ENCODE measurements at places on chromosomes 5 and 9.

GRCh38 chr5:42858031-42858643 lies 46.4 kb upstream of the SELENOP start:
- no peaks in the 10 kb centered on the region for H3K27me3 ChIP-seq
- no peaks in the 10 kb centered on the region for H3K4me1 ChIP-seq
- H3K36me3 ChIP-seq = no peaks in the 10 kb centered on the region
- no peak for DNase-seq
- no peak overlapping the region for H3K27ac ChIP-seq
- H3K4me3 ChIP-seq = no peak overlapping the region

DNA sequence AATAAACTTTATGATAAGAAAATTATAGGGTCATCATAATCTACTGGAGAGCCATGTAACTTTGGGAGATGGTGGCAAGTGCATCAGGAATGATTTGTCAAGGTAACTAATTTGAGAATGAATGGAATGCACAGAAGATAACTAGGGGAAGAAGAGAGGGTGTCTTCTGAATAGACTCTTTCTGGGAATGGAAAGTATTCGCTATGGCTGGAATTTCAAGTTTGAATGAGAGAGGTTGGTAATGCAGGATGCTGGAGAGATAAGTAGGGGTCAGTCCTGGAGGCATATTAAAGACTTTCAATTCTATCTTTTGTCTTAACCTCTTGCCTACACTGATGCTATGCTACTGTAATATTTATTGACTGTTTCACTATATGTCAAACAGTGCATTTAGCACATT lies 714.2 kb downstream of the CETN3 start:
- H3K36me3 ChIP-seq = no peaks in the 10 kb centered on the region
- no peaks in the 10 kb centered on the region for H3K27me3 ChIP-seq
- no peak for DNase-seq
- no peaks in the 10 kb centered on the region for H3K4me1 ChIP-seq
- H3K4me3 ChIP-seq = no peak overlapping the region
- H3K27ac ChIP-seq = no peak overlapping the region

DNA sequence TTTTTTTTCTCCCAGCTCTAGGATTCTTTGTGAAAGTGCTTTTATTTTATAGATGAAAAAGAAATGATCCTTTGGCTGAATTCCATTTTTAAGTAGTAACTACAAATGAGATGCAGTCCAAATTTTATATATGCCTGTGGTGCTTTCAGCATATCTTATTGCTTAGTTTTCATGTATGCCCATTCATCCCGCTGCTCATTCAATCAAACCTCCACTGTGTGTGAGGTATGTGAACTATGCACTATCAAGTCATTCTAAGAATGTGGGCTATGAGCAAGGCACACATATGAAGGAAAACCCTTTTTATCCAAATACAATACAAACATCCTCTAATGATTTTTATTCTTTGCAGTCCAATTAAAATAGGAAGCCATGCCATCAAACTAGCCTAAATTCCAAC lies 1069.1 kb upstream of the DMAC1 start:
- no peak overlapping the region for H3K27ac ChIP-seq
- H3K27me3 ChIP-seq = no peaks in the 10 kb centered on the region
- DNase-seq = no peak
- H3K4me3 ChIP-seq = no peak overlapping the region

DNA sequence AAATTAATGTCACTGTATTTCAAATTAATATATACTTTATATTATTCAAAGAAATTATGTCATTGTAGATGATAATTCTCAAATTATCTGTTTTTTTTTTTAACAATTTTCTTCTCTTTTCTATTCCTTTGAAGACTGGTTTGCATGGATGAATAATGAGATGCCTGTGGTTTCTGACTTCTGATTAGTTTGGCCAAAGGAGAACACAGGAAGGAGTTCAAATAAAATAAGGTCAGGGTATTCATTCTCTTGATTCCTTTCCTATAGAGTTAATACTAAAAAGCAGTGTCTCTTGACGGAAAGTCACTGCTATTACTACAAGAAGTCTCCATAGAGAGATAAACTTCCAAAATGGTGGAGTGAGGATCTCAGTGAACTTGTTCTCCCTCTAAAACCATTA lies 279.6 kb upstream of the FTMT start:
- H3K27me3 ChIP-seq = no peaks in the 10 kb centered on the region
- H3K27ac ChIP-seq = no peak overlapping the region
- H3K4me3 ChIP-seq = no peak overlapping the region
- H3K36me3 ChIP-seq = no peaks in the 10 kb centered on the region

DNA sequence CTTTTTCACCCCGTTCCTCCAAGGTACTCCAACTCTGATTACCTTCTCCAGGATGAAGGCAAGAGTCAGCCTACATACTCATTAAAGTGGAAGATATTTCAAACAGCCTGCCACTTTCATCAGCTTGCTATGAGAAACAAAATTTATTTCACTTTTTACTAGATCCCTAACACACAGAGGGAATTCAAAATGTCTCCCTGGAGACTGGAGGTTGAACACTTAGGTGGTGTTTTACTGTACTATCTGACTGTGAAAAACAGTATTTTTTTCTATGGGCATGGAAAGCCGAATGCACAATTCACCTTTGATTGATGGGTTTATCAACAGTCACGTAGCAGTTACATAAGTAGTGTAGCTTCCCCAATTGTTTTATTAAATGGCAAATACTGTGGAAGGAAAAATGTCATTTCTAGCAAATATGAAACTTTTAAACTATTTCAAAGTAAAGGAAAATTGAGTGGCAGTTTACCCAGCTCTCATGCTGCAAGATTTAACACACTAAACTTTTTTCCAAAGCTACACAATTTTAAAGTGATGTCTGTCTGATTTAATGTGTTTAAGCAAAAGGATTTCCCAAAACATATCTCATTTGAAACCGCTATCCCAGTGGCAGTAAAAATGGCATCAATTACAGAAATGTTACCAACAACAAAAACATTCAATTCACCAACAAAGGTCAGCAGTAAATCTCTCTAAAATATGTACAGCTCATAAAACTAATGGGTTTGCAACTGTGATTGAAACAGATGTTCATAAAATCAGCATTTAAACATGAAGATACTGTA lies 125.0 kb upstream of the TLE4 start:
- no peak overlapping the region for H3K27ac ChIP-seq
- H3K36me3 ChIP-seq = no peaks in the 10 kb centered on the region
- H3K4me1 ChIP-seq = no peaks in the 10 kb centered on the region

- no peaks in the 10 kb centered on the region for H3K4me1 ChIP-seq
- no peaks in the 10 kb centered on the region for H3K27me3 ChIP-seq
- H3K27ac ChIP-seq = no peak overlapping the region
- H3K4me3 ChIP-seq = no peak overlapping the region
These were observed 146.8 kb upstream of the ADAMTSL1 start for GRCh38 chr9:18327121-18327520.

DNA sequence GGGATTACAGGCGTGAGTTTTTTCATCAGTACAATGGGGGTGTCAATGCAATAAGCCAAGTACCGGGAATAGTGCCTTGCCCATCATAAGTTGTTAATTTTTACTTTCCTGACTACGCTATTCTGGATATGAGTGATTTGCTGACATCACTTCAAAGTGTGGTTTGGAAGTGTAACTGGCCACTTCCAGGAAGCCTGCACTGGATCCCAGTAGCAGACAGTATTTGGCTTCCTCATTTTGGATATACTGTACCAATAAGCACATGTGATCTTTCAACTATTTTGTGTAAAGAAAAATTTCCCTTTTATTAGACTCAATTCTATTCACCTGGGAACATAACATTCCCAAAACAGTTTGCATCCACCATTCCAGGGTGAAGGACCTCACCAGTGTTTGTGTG lies 417.7 kb upstream of the KLF4 start:
- H3K36me3 ChIP-seq = no peaks in the 10 kb centered on the region
- no peaks in the 10 kb centered on the region for H3K27me3 ChIP-seq
- H3K4me3 ChIP-seq = no peak overlapping the region

GRCh38 chr9:25442526-25442925 lies 235.7 kb downstream of the TUSC1 start:
- no peak for DNase-seq
- H3K27me3 ChIP-seq = no peaks in the 10 kb centered on the region
- no peaks in the 10 kb centered on the region for H3K4me1 ChIP-seq
- H3K4me3 ChIP-seq = no peak overlapping the region
- H3K36me3 ChIP-seq = no peaks in the 10 kb centered on the region

- H3K4me1 ChIP-seq = no peaks in the 10 kb centered on the region
- H3K36me3 ChIP-seq = no peaks in the 10 kb centered on the region
- H3K27ac ChIP-seq = no peak overlapping the region
- no peaks in the 10 kb centered on the region for H3K27me3 ChIP-seq
These were observed 356.7 kb upstream of the TRPC7 start for GRCh38 chr5:136722086-136722485.

- no peaks in the 10 kb centered on the region for H3K27me3 ChIP-seq
- DNase-seq = no peak
- no peaks in the 10 kb centered on the region for H3K36me3 ChIP-seq
- no peak overlapping the region for H3K4me3 ChIP-seq
- H3K4me1 ChIP-seq = no peaks in the 10 kb centered on the region
These were observed 12.2 kb upstream of the ELL2 start for GRCh38 chr5:95973793-95974325.

DNA sequence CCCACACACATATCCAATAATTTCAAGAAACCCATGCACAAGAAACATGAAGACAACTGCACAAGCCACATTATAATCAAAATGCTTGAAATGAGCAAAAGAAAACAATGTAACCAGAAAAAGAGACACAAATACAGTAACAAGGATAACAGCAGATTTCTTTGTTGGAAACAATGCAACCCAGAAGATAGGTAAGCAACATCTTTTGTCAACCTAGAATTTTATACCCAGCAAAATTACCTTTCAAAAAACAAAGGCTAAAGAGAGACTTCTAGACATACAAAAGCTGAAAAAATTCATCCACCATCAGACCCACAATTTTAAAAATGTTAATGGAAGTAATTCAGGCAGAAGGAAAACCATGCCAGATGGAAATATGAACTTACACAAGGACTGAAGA lies 5.0 kb upstream of the COL23A1 start:
- no peak overlapping the region for H3K4me3 ChIP-seq
- H3K4me1 ChIP-seq = peaks cover 4% of the 10 kb centered on the region
- no peaks in the 10 kb centered on the region for H3K27me3 ChIP-seq
- H3K27ac ChIP-seq = no peak overlapping the region

GRCh38 chr5:170137694-170138214 lies 32.1 kb downstream of the FOXI1 start:
- H3K4me3 ChIP-seq = no peak overlapping the region
- H3K27me3 ChIP-seq = no peaks in the 10 kb centered on the region
- no peaks in the 10 kb centered on the region for H3K36me3 ChIP-seq
- peaks cover 18% of the 10 kb centered on the region for H3K4me1 ChIP-seq

GRCh38 chr9:115353681-115354080 lies 235.7 kb upstream of the TNC start:
- H3K27ac ChIP-seq = no peak overlapping the region
- H3K36me3 ChIP-seq = no peaks in the 10 kb centered on the region
- H3K4me3 ChIP-seq = no peak overlapping the region
- DNase-seq = no peak

GRCh38 chr9:108108280-108108851 lies 618.8 kb upstream of the KLF4 start:
- no peak for DNase-seq
- H3K27me3 ChIP-seq = no peaks in the 10 kb centered on the region
- no peaks in the 10 kb centered on the region for H3K4me1 ChIP-seq
- H3K36me3 ChIP-seq = no peaks in the 10 kb centered on the region

DNA sequence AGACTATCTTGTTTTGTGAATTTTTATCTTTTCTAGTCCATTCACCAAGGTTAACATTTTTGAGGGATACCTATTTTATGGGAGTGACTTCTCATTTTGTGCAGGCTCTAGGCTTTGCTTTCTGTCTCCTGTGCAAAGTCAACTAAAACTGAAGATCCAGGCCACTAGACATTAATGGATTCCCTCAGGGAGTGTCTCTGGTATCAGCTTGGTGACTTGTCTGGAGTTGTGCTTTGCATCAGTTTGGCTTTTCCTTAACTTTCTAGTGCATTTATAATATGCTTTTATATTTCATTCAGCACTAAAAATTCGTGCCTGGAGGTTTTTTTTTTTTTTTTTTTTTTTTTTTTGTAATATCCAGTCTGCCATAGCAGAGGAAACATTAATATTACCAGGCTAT lies 144.2 kb downstream of the YIPF5 start:
- peaks cover 33% of the 10 kb centered on the region for H3K4me1 ChIP-seq
- peak overlapping the region; percentile 90 for H3K27ac ChIP-seq
- no peaks in the 10 kb centered on the region for H3K27me3 ChIP-seq
- DNase-seq = peak; percentile 27

GRCh38 chr5:117594166-117594565 lies 1019.5 kb upstream of the SEMA6A start:
- H3K4me1 ChIP-seq = no peaks in the 10 kb centered on the region
- no peaks in the 10 kb centered on the region for H3K36me3 ChIP-seq
- DNase-seq = no peak
- no peak overlapping the region for H3K27ac ChIP-seq

GRCh38 chr9:21830589-21830988 lies 28.2 kb downstream of the MTAP start:
- DNase-seq = no peak
- no peaks in the 10 kb centered on the region for H3K27me3 ChIP-seq
- peaks cover 61% of the 10 kb centered on the region for H3K36me3 ChIP-seq
- H3K27ac ChIP-seq = no peak overlapping the region
- no peak overlapping the region for H3K4me3 ChIP-seq

DNA sequence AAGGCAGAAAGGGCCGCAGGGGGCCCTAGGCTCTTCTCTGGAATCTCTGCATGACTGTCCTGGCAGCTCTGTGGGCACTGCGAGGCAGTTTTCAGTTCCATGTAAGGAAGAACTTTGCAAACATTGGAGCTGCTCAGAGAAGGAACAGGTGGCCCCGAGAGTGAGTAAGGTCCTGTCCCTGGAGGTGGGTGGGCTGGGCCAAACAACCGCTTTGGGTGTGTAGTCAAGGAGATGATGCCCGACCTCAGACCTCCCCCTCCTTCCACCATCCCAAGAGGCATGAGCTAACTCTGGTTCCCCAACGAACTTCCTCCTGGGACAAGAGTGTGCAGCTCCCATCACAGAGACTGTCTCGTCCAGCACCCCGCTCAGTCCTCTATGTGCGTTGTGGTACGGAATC lies 20.5 kb downstream of the CSF1R start:
- no peak overlapping the region for H3K27ac ChIP-seq
- no peaks in the 10 kb centered on the region for H3K36me3 ChIP-seq
- H3K4me1 ChIP-seq = peaks cover 48% of the 10 kb centered on the region
- H3K27me3 ChIP-seq = no peaks in the 10 kb centered on the region
- DNase-seq = no peak

DNA sequence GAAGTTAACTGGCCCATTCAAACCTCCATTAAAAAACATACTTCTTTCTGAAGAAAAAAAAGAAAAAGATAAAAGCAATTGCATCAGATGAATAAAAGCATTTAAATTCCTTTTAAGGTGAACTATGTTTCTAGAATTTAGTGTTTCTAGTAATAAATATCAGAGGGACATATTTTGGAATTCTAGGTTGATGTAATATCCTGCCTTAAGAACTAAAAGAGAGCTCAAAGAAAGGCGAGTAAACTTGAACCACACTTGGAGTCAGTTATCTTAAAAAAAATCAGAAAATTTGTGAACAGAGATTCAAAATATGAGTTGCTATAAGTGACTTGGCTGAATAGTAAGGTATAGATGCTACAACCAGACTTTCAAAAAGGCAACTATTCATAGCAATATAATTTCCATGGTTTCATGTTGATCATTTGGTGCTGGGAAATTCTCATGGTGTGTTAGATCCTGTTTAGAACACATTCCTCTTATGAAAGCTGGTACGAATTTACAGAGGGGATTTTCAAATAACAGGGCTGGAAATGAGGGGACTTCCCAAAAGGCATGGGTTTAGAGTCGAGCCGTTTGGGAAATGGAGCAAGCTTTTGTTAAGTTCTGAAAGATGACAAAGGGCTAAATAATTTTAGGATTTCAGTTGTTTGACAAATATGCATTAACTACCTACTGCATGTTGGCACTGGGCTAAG lies 37.6 kb upstream of the RAI14 start:
- no peak overlapping the region for H3K4me3 ChIP-seq
- no peaks in the 10 kb centered on the region for H3K27me3 ChIP-seq
- peaks cover 16% of the 10 kb centered on the region for H3K4me1 ChIP-seq
- peak overlapping the region; percentile 23 for H3K27ac ChIP-seq

Measured in SK-N-SH (cell line).